ENCODE measurements at places on chromosomes 4 and X.

DNA sequence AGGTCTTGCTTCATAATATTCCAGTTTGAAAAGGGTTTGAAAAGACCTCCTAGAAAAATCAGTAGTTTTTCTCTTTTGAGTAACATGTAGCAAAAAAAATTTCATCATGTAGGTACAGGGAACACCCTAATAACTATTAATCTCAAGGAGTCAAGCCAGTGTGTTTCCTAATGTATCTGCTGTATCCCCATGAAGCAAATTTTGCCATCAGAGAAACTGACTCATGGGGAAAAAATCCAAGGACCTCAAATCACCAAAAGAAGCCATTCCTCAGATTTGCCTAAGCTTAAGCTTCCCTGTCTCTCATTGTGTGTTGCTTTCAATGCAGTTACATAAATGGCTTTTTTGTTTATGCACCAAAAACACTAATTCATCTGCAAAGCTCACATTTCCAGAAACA lies 29.7 kb downstream of the F9 start:
- no peak for DNase-seq

- no peak for DNase-seq
These were observed 140.9 kb downstream of the MAPK10 start for GRCh38 chr4:86218746-86219473.

DNA sequence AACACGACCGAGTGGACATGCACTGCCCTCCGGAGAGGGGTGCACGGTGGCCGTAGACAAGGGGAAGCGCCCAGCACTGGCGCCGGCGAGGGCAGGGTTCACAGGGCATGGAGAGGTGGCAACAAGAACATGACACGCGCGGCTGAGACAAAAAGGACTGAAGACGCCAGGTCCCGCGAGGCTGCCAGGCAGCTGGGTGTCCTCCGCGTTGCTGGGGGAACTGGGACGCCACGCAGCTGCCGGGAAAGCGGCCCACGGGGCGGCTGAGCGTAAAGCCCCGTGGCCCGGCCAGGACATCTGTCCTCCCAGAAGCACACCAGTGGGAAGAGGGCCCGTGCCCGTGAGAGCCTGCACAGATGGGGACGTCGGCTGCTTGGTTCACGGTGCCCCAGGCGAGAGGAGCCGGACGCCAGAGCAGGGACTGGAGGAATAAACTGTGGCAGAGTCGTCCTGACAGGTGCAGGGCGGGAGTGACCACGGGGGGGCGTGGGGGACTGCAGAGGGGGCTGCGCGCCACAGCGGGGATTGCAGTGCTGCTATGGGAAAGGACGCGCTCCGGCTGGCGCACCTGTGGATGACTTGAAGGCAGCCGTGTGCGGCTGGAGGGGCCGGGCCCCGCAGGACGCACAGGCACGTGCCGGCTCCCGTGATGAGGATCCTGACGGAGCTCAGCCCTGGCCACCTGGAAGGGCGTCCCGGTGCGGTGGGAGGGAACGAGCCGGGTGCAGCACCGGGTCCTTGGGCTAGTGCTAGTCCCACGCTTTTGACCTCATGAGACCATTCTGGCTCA lies 32.1 kb upstream of the GTPBP6 start:
- DNase-seq = no peak

GRCh38 chr4:94063084-94063483 lies 144.6 kb upstream of the SMARCAD1 start:
- DNase-seq = no peak

GRCh38 chr4:17232566-17233253 lies 279.2 kb downstream of the QDPR start:
- no peak for DNase-seq

DNA sequence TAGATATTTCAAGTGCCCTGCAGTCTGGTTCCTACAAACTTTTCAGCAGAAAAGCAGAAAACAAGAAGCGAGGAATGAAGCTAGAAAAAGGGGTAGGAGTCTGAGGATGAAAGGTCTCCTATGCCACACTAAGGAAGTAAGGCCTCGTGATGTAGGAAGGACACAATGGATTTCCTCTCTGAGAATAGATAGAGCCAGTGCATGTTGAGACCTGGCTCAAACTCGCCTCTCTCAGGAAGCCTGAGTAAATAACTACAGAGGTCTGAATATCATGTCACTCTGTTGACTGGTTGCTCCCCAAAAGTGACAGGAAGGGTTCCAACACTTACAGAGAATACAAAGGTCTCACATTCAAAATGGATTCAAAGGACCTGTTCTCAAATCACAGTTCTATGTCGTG lies 93.3 kb downstream of the GRIA3 start:
- DNase-seq = no peak

DNA sequence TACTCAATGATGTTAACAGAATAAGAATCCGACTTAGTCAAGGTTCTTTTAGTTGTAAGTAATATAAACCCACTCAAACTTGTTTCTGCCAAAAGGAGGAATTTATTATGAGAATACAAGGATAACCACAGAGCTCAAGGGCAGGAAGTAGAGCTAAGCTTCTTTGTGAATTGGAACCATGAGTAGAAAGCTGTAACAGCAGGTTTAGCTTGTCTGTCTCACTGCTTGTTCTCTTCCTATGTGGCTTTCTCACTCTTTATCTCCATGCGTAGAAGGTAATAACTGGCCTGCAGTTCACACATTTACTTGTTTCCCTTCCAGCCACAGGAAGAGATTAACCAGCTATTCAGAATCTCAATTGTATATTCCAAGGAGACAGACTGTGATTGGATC lies 378.3 kb downstream of the PPP1R2C start:
- DNase-seq = no peak

- no peak for DNase-seq
These were observed 47.2 kb downstream of the STARD8 start for GRCh38 chrX:68694435-68695205.

DNA sequence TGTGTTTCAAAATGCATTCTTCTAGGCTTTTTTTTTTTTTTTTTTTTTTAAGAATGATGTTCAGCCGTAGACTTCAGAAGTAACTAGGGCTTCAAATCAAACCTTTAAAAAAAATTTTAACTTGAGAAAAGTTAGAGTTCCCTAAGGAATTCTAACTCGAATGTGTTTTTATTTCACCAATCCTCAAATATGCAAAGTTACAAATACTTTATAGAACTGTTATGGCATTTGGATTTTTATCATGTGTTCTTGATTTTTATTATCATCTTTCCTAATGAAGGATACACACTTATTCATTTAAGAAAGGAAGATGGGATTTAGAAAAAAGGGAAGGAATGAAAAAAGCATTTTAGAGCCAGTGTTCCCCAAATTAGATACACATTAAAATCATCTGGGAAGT lies 200.6 kb upstream of the LDB2 start:
- DNase-seq = no peak

- DNase-seq = no peak
These were observed 64.8 kb downstream of the FNIP2 start for GRCh38 chr4:158833602-158834001.

DNA sequence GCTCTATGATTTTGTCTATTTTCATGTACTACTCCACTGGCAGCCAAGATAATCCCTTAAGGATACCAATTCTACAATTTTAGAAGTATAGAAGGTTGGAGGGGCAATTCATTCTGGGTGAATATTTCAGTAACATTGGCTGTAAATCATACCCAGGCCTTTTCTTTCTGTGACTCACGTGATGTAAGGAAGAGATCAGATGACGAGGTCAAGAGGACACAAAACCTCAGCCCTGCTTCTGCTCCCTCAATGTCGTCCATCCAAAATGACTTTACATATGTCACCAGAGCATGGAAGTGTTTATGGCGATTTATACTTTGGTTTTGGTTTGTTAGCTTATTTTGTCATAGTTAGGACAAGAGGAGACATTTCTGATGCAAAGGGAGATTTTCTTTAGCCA lies 70.7 kb upstream of the SLC4A4 start:
- DNase-seq = no peak

DNA sequence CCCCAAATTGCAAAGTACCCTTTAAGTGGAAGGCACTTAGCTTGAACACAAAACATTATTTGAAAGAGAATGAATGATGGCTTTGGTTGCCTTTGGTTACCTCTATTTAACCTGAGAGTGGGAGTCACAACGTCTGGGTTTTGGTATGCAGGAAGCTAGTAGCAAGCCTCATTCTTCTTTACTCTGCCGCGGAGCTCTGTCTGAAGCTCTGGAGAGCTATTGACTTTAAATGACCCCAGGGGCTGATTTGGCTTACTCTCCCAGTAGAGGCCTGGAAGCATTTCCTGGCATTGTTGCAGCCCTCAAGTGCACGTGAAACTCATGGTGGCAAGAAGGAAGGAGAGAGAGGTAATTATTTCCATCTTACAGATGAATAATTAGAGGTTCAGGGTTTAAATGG lies 81.8 kb upstream of the MAGEA4 start:
- no peak for DNase-seq

- DNase-seq = no peak
These were observed 112.4 kb upstream of the ELOVL6 start for GRCh38 chr4:110310795-110311194.

- no peak for DNase-seq
These were observed 94.6 kb upstream of the FAM47C start for GRCh38 chrX:36913551-36913950.

DNA sequence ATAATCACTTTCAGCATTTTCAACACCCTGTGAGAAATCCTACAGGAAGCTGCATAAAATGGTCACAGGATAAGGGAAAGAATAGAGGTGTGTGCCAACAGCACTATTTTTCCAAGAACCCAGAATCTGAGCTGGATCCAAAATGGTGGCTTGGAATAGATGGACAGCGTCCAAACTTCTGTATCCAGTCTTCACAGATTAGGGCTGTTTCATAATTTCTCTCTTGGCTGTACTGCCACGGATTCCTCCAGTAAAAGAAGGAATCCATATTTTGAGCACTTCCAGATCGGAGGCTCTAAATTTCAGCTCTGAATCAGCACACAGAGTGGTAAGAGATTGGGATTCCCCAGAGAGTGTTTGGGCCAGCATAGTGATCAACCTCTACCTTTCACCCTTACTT lies 12.2 kb downstream of the MAOB start:
- DNase-seq = no peak

DNA sequence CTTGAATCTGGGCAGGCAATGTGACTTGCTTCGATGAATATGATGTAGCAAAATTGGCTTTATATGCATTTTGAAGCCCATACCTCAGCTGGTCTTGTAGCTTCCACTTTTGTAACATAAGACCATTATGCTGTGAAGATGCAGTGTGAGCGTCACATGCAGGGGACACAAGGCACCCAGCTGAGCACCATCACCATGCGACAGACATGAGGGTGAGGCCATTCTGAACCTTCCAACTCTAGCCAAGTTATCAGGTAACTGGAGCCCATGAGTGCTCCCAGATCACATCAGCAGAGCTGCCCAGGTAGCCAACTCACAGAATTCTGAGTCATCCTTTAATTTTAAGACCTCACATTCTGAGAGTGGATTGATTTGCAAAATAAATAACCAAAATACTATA lies 705.9 kb downstream of the FSTL5 start:
- no peak for DNase-seq

DNA sequence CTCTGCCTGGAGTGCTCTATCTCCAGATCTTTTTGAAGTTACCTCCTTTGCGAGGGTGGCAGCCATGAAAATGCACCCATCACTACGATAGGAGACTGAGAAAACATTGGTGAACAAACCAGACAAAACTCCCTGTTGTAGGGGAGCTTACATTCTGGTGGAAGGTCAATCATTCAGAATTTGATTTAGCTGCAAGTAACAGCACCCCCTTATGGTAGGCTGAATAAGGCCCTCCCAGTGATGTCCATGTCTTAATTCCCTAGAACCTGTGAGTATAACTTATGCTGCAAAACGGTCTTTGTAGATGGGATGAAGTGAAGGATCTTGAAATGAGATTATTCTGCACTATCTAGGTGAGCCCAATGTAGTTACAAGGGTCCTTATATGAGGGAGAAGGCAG lies 5.6 kb upstream of the TEC start:
- no peak for DNase-seq

GRCh38 chr4:94516999-94517398 lies 65.3 kb downstream of the PDLIM5 start:
- DNase-seq = no peak

GRCh38 chr4:175944126-175944910 lies 121.3 kb upstream of the WDR17 start:
- DNase-seq = no peak

All from cortex of kidney (tissue), 1 donor.